ENCODE measurements at places on chromosomes 2 and 18.

- DNase-seq: no peak
These were observed 1219.8 kb upstream of the ZEB2 start for GRCh38 chr2:145739681-145740080.

- no peak for DNase-seq
These were observed 2.6 kb downstream of the NLRC4 start for GRCh38 chr2:32262105-32262504.

DNA sequence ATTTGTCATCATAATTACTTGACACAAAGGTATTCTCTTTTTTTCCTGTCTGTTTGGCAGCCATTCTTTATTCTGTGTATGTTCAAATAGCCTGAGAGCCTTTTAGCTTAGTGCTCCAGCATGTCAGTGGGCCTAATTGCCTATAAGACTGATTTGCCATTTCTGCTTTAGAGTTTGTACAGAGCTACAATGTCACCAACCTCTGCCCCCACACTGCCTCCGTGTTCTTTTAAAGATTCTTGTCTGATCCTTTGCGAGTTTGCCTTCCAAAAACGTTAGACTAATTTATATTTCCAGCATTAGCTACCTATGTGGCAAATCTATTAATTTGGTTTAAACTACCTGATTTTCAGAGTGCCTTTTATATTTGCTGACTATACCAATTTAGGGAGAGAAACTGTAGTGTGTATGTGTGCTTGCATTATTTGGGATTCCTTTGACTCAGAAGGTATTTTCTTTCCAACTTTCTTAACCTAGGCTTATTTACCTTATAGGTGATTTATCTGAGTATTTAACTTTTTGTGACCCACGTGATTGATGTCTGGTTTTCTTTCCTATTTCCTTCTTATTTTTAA is 70.8 kb downstream of the FAM117B start:
- DNase-seq: peak; percentile 2

DNA sequence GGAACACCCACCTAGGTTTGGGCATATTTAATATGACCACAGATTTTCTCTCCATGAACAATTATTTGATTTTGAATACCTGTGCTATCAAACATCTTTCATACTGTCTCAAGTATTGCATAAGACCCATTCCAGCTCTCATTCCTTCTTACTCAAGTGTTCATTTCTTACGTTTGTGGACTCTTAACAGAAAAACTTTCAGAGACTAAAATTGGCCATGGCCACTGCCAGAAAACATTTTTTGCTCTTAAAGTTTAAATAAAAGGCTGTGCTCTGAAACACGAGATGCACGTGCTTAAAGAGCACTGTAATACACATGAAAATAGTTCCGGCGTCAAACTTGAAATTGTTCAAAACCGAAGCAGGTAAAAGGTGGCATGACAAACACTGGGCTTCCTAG is 89.3 kb downstream of the LIMS1 start:
- no peak for DNase-seq

GRCh38 chr2:75002007-75002406 is 43.6 kb downstream of the POLE4 start:
- DNase-seq: no peak

- no peak for DNase-seq
These were observed 73.4 kb downstream of the TPO start for GRCh38 chr2:1486670-1487069.

- no peak for DNase-seq
These were observed 93.2 kb upstream of the PKDCC start for GRCh38 chr2:41954304-41955291.

DNA sequence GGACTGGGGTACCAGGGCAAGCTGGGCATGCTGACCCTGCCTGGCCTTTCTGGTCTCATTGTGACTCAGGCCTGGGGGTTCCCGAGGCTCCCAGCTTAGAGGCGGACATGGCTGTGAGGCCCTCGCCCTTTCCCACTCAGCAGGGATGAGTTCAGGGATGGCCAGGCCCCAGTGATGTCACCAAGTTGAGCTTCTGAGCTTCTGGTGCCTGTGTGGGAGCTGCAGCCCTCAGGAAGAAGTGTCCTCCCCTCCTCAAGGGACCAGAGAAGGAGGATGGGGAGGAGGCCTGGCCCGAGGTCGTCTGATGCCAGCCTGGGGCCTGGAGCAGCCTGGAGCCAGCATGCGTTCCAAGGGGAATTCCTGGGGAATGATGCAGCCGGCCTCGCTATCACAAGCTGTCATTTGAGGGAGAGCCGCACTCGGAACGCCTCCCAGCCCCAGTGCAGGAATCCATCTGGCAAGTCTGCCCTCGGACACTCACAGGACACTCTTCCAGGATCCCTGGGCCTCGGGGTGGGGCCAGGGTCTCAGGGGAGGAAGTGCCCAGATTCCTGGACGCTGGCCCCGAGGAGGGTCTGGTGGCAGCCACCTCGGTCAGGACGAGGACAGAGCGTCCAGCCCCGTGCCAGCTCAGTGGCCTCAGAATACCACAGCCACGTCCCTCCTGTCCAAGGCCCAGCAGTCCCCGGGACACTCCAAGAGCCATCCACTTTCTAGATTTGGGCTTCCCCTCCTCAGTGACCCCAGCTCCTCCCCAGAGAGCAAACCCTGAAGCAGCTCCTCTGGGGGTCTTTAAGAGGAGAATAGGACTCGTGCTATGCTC is 61.2 kb upstream of the GPC1 start:
- DNase-seq: no peak

DNA sequence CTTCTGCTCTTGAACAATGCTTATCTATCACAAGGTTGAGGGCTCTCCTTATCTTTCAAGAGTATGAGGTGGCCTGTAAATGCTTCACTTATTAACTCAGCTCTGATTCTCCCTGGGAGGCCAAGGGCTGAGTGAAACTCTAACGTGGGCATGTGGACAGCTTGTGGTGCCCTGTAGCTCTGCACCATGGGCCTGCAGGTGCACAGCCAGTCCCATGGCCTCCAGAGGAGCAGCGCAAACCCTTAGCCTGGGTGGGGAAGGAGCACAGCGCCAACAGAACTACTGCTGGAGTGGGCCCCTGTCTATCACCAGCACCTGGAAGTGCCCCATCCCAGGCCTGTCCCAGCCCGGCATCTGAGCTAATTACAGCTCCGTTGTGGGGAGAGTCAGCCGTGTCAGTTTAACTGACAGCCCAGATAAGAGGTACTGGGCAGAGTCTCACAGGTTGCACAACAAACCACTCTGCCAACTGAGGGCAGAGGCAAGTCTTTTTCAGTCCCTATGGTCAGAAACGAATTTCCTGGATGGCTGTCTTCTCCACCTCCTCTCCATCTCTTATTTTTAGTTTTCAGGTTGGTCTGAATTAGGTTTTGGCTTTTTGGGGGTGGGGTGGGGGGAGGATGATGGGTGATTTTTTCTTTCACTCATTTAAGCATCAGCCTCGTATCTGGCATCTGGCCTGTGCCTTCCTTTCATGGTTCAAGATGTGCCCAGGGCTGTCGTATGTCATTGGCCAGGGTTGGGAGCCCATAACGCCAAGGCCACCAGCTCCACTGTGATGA is 219.5 kb downstream of the BCL2 start:
- DNase-seq: no peak

DNA sequence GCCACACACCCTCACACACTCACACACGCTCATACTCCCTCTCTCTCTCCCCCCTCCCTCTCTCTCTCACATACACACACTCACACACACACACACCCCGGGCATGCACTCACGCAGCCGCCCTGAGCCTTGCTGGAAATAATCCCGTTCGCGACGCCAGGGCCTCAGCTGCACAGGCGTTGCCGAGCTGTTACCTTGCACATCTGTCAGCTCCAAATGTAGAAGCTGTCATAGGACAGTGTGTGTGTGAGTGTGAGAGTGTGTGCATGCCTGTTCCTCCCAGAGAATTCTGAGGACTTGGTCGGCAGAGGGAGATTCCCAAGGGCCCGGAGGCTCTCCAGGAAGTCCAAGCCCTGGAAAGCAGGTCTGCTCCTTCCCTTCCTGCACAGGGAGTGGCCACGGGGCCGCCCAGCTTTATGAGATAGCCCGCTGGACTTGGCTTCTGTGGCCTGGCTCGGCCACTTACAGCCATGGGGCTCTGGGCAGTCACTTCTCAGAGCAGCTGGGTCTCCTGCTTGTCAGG is 8.6 kb downstream of the SPR start:
- DNase-seq: no peak

DNA sequence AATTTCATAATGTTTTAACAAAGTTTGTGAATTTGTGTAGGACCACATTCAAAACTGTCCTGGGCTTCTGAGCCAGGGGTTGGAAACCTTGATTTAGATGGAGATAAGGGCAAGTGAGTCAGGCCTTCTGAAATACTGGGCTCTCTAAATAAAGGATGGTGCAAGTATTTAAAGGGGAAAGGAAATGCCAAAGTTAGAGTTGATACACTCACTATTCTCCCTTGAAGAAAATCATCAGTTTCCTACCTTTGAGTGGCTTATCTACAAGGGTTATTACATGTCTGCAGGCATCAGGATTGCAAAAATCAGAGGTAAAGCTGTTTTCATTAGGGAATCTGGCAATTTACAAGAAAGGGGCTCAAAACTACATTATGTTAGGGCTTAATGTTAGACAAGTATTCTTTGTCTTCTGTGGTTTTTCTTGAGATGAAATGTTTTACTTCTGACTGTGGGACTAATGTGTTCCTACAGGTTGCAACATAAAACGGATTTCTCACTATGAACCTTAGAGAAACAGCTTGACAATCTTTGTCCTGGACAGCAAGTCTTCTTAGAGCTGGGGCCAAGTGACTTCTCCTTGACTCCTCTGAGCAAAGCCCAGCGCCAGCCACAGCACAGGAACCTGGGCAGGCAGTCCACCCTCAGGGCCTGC is 31.1 kb downstream of the RNU4ATAC start:
- DNase-seq: no peak

GRCh38 chr2:185796758-185797157 is 58.2 kb downstream of the FSIP2 start:
- no peak for DNase-seq

GRCh38 chr2:199309411-199309810 is 148.3 kb downstream of the SATB2 start:
- DNase-seq: no peak

- no peak for DNase-seq
These were observed 146.6 kb upstream of the CCDC68 start for GRCh38 chr18:55105873-55106272.

GRCh38 chr2:64945973-64946768 is 43.0 kb upstream of the SLC1A4 start:
- DNase-seq: no peak

DNA sequence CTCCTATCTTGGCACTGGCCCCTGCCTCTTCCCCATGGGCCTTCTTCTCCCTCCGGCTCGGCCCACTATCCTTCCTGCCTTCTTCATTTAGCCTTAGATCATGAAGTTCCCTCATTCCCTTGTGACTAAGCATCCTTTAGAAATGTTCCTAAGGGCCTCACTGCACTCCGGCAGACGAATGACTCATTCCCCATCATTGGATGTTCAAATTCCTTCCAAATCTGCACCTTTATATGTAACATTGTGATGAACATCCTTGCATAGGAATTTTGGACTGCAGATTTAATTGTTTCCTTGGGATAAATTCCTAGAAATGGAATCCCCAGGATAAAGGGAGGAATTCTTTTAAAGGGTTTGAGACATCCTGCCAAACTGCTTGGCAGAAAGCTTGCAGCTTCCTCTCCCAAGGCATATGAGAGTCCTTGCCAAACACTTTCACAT is 19.0 kb downstream of the CRACDL start:
- no peak for DNase-seq

- DNase-seq: no peak
These were observed 96.7 kb upstream of the SIX3 start for GRCh38 chr2:44844651-44845270.

DNA sequence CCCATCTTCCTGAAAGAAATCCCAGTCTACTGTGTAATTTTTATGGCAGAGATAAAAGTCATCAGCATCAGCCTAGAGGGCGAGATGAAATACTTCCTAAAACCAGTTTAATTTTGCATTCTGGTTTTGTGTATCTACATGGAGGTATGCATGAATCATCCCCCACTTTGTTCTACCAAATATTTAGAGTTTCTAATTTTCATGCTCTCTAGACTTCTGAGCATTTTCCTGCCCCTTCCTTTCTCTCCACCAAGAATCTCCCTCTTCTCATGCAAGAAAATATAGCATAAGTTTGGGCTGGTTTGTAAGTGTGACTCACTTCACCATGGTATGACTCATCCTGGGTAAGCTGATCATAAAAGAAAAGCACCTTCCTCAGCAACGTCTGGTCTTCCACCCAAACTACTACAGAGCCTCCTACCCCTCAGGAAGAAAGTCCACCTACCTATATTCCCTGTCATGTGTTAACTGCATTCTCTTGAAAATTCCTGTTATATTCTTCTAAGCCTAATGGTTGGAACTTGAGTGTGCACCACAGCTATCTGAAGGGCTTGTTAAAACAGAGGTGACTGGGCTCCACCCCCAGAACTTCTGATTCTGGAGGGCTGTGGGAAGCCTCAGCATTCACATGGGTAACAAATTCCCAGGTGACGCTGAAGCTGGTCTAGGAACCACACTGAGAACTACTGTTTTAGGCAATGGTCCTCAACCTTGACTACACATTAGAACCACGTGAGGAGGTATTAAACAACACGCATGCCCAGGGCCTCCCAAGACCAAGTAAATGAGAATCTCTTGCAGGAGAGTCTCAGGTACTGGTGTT is 37.4 kb upstream of the RAPGEF4 start:
- no peak for DNase-seq

GRCh38 chr18:63207143-63207790 is 112.3 kb downstream of the BCL2 start:
- DNase-seq: peak; percentile 97

GRCh38 chr18:35390951-35391700 is 14.0 kb upstream of the ZNF396 start:
- no peak for DNase-seq

DNA sequence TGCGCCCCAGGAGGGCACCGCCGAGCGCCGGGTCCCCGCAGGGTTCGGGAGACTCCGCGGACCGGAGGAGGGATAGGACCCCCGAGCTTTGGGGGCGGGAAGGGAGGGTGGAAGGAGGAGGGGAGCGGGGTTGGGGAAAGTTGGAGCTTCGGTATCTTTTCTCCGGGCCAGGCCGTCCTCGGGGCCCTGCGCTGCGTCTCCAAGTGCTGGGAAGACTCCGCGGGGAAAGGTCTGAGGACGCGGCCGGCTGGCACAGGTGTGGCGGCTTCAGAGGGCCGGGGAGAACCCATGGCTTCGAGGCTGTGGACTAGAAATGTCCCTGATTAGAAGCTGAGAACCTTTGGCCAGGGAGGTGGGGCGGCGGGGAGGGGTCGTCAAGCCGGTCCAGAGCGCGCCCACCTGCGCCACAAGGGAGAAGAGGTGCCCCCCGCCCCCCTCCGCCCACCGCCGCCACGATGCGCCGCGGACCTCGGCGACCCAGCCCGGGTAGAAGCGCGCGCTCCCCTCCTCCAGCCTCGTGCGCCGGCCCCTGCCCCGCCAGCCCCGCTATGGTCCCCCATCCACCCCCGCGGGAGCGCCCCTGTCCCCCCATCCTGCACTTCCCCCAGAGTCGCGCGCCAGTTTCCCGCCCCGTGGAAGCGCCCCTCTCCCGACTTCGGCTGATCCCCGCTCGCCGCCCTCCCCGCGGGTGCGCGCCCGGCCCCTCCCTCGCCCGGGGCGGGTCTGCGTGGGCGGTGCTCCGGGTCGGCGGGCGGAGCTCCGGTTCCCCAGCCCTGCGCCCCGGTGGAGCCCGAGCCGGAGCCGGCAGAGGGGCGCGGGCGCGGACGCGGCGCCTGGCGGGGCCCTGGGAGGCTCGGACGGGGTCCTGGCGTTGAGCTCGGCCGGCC is at the start of gene SNTG2:
TSS of gene SNTG2 (plus strand) at position 770 of the 887 bp plus-strand sequence. CDS start 148 bp downstream, outside the sequence.
- DNase-seq: peak; percentile 43

- DNase-seq: no peak
These were observed 229.7 kb downstream of the DYSF start for GRCh38 chr2:71683070-71683469.

GRCh38 chr18:47771922-47772321 is 158.5 kb downstream of the SMAD2 start:
- no peak for DNase-seq

- DNase-seq: no peak
These were observed 19.6 kb downstream of the UGP2 start for GRCh38 chr2:63861220-63861822.
